ENCODE measurements at places on chromosomes 16 and 17.

- DNase-seq, result no peak
Observed at GRCh38 chr16:17307504-17307903, 163.3 kb downstream of the XYLT1 start.

GRCh38 chr16:66186251-66186785 is 180.2 kb upstream of the CDH5 start:
- no peak for DNase-seq

DNA sequence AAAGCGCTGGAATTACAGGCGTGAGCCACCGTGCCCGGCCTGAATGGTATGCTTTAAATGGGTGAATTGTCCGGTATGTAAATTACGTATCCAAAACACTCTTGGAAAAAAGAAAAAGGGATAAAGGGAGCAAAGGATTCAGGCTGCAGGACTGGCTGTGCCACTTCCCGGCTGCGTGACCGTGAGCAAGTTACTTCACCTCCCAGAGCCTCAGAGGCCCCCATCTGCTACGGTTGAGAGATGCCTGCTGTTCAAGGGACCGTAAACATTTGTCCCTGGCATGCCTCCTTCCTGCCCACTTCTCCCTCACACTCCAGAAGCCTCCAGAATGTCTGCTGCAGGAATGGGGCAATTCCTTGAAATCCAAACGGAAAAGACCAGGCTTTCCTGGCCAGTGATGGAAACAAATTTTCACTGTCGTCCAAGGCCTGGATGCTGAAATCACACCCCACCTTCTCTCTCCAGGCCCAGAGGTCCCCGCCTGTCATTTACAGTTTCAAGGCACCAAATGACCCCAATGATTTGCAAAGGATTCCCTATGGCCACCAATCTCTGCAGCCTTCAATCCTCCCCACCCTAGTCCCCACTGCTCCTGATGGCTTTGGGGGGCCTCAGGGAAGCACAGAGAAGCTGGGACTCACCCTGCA is 22.9 kb upstream of the LITAF start:
- DNase-seq, result no peak

DNA sequence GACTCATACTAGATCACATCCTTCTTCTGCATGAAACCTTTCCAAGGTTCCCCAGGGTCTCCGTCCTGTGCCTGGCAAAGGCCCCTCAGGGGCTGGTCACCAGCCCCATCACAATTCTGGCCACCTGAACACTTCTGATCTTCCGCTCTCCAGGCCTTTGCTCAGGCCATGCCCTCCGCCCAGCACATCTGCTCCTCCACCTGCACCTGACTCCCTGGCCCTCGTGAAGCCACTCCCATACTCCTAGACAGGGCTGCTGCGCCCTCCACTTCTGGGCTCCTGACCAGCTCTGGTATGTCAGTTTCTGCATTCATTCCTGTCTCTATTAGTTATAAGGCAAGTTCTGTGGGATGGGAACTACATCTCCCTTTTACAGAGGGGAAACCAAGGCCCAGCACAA is 1.9 kb upstream of the MYL11 start:
- DNase-seq, result no peak

- no peak for DNase-seq
Observed at GRCh38 chr16:46817961-46818360, 13.0 kb downstream of the C16orf87 start.

DNA sequence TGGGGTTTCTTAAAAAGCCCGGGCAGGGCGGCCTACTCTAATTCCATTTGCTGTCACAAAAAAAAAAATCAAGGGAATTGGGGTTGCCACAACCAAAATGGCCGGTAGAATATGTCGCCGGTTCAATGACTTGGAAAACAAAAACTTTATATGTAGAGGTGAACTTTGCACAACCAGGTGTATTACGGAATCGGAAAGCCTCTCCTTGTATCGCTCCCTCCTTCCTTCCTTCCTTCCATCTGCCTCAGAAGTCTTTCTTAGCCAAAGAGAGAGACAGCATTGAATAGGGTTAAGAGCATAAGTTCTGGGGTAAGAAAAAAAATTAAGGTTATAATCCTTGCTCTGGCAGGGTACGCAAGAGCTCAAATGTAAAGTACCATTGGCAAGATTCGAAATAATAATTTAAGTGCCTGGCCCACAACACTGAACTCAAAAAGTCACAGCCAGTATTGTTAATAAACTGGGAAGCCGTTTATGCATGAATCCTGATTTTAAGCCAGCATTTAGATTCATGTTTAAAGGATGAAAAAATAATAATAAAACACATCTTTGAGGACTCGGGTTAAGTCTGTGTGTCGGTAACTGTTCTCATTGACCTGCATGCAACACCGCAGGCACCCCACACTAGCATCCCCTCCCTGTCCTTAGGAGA is 522 bp upstream of the GLG1 start:
- no peak for DNase-seq

- DNase-seq, result no peak
Observed at GRCh38 chr17:7515911-7516610, 31.9 kb downstream of the POLR2A start.

DNA sequence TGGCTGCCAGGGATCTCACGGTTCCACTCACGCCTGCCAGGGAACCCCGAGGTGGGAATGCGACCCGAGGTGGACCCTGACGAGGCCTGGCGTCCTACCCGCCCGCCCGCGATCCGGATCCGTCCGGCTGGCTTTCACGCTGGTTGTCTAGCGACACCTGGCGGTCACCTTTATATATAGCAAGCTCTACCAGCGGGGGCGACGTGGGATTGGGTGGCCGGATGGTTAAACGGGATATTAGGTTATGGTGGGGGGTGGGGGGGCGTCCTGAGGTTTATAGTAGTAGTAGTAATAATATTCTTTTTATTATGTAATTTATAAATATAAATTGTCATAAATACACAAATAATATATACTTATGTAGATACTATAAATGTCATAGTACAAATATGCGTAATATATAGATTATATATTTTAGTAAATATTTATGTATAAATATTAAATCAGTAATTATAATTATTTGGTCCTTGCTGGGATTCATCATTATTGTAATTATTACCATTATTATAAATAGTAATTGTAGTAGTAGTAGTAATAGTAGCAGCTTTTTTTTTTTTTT is 136.9 kb downstream of the KCNJ12 start:
- peak; percentile 52 for DNase-seq

DNA sequence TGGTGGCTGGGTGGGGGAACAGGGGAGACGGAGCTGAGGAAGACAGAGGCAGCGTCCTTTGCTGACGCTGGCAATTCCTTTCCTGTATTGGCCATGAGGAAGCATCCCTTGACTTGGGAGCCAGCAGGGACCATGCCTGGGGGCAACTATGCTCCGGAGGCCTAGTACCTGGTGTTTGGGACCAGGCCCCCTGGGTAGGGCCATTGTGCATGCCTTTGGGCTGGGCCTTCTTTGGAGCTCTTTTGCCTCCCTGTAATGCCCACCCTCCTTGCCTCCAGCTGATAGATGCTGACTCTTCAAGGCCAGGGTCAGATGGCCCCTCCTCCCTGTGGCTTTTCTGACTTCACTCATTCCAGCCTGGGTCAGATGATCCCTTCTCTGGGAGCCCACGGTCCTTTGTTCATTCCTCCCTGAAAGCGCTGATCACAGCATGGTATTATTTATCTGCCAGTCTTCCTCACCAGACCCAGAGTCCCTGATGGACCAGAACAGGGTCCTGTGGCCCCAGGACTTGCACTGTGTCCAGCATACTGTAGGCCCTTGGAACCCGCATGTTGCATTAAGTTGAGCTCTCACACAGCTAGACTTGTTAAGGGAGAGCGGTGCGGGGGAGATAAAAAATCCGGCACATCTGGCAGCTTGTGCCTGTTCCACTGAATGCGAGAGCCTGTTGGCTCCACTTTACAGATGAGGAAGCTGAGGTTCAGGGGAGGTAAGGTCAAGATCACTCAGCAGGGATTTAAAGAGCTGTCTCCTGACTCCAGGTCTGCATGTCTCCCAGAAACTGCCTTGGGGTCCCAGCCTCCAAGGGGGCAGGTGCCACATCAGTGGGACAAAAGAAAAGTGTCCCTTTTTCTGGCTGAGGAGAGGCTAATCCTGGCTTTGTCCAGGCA is 2.9 kb downstream of the STARD3 start:
- no peak for DNase-seq

DNA sequence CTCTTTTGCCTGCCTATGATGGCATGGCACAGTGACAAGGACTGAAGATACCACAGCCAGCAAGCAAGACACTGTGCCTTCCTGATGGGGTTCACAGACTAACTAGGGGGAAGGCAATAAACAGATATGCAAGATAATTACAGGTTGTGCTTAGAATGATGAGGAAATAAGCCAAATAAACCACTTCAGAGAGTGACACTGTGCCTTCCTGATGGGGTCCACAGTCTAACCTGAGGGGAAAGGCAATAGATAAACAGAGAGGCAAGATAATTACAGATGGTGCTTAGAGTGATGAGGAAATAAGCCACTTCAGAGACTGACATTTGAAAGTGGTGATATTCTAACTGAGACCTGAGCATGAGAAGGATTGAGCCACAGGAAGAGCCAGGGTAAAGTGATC is 84.2 kb downstream of the HS3ST2 start:
- no peak for DNase-seq

- peak; percentile 58 for DNase-seq
Observed at GRCh38 chr17:76005263-76006149, 4.9 kb downstream of the CDK3 start.

GRCh38 chr17:82830249-82830661 is 9.6 kb downstream of the ZNF750 start:
- DNase-seq, result no peak

DNA sequence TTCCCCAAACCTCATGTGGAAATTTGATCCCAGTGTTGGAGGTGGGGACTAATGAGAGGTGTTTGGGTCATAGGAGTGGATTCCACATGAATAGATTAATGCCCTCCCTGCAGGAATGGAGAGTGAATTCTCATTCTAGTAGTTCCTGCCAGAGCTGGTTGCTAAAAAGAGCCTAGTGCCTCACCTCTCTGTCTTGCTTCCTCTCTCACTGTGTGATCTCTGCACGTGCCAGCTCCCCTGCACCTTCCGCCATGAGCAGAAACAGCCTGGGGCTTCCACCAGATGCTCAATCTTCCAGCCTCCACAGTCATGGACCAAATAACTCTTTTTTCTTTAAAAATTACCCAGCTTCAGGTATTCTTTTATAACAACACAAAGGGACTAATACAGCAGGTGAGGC is 72.9 kb upstream of the CLEC3A start:
- DNase-seq, result no peak

- DNase-seq, result peak; percentile 39
Observed at GRCh38 chr17:19513897-19514488, 19.7 kb upstream of the SLC47A1 start.

GRCh38 chr16:27319257-27319965 is 5.6 kb downstream of the IL4R start:
- no peak for DNase-seq

- DNase-seq, result no peak
Observed at GRCh38 chr17:28391401-28391800, 14.6 kb downstream of the SLC46A1 start.

- DNase-seq, result no peak
Observed at GRCh38 chr17:74372426-74372825, 5.1 kb downstream of the GPR142 start.

- DNase-seq, result no peak
Observed at GRCh38 chr17:4219241-4219640, 44.5 kb downstream of the ANKFY1 start.

DNA sequence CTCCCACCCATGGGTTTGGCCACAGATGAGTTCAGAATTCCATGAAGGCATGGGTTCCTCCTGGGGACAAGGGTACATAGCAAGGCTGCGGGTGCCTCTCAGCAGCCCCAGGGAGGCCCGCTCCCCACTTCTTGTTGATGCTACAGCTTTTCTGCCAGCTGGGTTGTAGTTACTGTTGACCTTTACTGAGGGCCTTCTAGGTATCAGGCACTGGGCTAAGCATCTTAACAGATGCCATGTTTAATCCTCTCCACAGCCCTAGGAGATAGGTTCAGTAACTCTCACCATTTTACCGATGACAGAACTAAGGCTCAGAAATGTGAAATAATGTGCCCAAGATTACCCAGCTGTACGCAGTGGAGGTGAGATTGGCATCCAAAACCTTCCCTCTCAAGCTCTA is 54.3 kb upstream of the DLX4 start:
- DNase-seq, result no peak

GRCh38 chr17:38451030-38451839 is 23.0 kb downstream of the ARHGAP23 start:
- DNase-seq, result no peak

DNA sequence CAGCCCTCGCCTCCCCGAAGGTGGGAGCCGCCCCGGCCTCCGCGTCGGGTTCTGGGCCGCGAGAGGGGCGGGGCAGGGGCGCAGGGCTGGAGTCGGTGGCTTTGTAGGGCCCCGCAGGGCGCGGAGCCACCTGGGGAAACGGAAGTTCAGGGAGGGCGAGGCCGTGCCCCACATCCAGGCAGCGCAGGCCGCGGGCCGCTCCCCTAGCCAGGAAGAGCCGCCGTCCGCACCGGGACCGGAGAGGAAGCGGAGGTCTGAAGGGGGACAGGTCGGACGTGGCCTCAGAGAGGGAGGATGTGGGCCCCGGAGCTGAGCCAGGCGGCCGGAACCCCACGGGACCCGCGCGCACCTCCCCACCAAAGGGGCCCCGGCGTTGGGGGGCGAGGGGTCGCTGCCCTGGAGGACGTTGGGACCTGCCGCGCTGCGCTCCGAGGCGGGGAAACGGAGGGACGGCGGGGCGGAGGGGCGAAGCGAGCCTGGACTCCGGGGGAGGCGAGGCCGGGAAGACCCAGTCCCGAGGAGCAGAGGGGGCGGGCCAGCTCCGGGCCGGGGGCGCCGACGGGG is 482 bp upstream of the SLC16A3 start:
- DNase-seq, result peak; percentile 43

DNA sequence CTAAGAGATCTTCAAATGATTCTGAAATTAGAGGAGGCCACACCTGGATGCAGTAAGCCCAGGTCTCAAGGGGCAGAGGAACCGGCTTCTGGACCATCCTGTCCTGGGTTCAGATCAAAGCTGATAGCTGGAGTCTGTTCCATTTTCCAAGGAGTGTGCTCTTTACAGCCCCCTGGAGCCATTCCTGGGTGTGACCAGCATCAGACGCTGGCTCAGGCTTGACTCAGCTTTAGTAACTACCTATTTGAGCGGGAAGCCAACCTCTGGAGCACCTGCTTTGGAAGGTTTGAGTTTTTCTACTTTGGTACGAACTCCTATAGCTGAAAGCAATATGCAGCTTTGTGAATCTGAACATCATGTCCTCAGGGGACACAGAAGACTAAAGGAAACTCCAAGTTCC is 12.9 kb upstream of the BBS2 start:
- no peak for DNase-seq

GRCh38 chr17:67990909-67991308 is 5.4 kb downstream of the C17orf58 start:
- no peak for DNase-seq

DNA sequence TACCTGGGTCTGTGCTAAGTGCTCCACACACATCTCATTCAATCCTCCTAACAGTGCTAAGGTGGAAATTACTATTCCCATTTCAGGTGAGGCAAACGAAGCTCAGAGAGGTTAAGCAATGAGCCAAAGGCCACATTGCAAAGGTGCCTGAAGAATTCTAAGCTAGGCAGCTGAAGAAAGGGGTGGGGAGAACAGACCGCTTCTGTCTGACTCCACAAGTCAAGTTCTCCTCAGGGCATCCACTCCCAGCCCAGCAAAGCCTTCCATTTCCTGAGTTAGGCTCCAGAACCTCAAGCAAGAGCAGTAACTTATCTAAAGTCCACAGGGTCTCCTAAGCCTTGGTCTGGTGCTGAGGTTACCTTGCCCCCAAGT is 27.0 kb upstream of the MRPS23 start:
- no peak for DNase-seq

GRCh38 chr16:3095869-3096268 is 3.2 kb downstream of the ZSCAN10 start:
- no peak for DNase-seq

- DNase-seq, result no peak
Observed at GRCh38 chr16:20866801-20867200, 33.4 kb downstream of the DCUN1D3 start.
